ENCODE measurements at places on chromosomes 16 and 17. TPM values are rescaled to one million over a fixed set of nuclear protein-coding genes. Genes with fewer than 3 reads are reported as not detected.

DNA sequence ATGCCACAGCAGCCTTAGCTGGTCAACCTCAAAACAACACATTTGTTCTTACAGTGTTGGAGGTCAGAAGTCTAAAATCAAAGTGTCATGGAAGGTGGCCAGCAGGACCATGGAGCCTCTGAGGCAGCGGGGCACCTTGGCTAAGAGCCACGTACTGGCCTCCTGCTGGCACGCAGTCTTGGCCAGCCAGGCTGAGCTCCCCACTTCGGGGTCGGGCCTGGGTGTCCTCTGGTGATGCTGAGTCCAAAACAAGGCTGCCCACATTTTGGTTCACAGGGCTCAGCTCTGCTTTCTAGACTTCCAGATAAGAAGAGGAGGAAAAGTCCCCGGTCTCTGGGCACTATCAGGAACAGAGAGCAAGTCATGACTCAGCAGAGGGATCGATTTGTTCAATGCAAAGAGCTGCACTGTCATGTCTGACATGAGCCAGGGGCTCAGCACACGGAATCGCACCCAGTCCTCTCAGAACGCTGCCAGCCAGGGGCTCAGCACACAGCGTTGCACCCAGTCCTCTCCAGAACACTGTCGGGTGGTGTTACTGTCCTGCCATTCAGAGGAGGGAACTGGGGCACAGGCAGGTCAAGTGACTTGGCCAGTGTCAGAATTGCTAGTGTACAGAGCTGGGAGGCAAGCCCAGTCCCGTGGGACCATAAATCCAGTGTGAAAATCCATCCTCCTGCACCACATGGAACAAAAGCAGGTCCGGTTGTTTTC is 2.5 kb downstream of the LGALS9 start:
- no peak for DNase-seq

DNA sequence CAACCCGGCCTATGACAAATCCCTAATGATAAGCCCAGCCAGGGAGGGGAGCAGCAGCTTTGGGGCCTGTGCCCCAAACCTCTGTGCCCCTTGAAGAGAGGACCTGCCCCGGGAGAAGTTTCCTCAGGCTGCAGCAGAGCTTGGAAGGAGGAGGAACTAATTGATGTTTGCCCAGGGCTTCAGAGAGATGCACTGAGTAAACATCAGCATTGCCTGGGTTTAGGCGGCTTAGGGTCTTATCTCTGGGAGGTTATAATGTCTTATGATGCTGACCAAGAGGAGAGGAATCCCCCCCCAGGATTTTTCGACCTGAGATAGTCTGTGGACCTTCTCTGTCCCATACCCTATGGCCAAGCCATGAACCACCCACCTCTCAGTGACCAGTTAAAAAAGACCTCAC is 148.7 kb upstream of the SDK2 start:
- no peak for DNase-seq

CCL14 gene
- not detected for total RNA-seq

DNA sequence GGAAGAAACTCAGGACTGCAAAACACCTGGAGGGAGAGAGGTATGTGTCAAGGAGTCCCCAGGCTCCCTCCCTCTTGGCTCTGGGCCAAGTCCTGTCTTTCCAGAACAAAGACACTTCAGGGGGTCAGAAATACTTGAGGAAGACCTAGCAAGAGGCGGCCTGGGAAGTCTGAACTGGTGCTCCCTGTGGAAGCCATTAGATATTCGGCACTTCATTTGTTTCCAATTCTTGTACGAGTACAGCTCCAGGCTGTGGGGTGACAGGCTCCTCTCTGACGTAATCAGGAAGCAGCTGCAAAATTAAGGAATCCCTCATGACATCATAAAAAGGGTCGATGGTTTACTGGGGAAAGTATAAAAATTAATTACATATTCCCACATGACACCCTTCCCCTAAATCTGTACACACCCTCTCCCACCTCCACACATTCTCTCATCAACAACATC is 108.7 kb downstream of the SMG6 start:
- no peak for DNase-seq

GRCh38 chr17:74569020-74570003 is 2.0 kb upstream of the CD300H start:
- DNase-seq, result peak; percentile 53

MYH10 gene
- 57.8 TPM for total RNA-seq

IL21R gene
- not detected for total RNA-seq

ATF7IP2 gene
- 25.0 TPM for total RNA-seq

GRCh38 chr17:6313835-6314234 is 121.1 kb downstream of the AIPL1 start:
- no peak for DNase-seq

GRCh38 chr16:89779231-89779908 is 37.1 kb downstream of the FANCA start:
- DNase-seq, result peak; percentile 94
